KG1 (cell line): ENCODE measurements at places on chromosomes 7 and 10.

- DNase-seq: no peak
Observed at GRCh38 chr7:132398253-132398925, 177.9 kb downstream of the PLXNA4 start.

GRCh38 chr7:6127110-6127490 is 95.9 kb downstream of the ANKRD61 start:
- DNase-seq: no peak

GRCh38 chr10:12768156-12769100 is 233.1 kb downstream of the CCDC3 start:
- no peak for DNase-seq

- no peak for DNase-seq
Observed at GRCh38 chr7:143519411-143520131, 41.9 kb downstream of the TAS2R41 start.

GRCh38 chr10:86367152-86367951 is 757 bp upstream of the GRID1 start:
- no peak for DNase-seq

GRCh38 chr7:80183900-80184685 is 49.5 kb downstream of the GNAI1 start:
- DNase-seq: no peak

GRCh38 chr7:30936650-30937245 is 25.1 kb downstream of the AQP1 start:
- DNase-seq: no peak

DNA sequence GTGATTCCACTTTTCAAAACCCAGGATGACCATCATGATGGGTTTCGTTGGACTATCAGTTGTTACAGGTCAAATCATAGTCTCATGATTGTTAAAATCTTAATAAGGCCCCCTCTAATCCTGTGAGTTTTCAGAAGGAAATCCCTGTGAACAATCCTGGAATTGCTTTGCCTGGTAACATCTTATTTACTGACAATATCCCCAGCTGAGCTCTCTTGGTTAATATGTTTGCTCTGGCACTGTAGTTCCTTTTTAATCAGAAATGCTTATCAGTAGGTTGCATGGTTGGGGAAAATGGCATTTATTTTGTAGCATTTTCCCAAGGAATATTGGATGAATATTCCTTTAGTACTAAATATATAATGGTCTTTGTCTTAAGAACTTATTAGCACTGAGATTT is 163.9 kb downstream of the TCF7L2 start:
- DNase-seq: no peak

DNA sequence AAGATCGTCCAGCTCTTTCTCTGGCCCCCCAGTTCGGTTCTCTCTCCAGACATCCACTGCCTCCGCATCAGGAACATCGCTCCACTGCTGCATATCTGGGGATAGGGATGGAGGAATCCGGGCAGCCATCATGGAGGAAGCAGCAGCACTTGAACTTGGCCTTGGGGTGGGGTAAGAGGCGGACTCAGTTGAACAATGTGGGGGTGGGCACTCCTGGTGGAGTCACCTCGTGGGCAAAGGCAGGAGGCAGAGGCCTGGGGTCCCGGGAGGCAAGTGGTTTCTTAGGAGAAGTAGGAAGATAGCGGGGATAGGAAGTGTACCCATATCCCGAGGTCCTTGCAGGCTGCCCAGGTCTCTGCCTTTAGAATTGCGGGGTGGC is 98.3 kb downstream of the CHST15 start:
- no peak for DNase-seq
